GM18507 (cell line): ENCODE measurements at places on chromosomes 2 and 18.

- DNase-seq: no peak
Observed at GRCh38 chr2:202950592-202950991, 38.5 kb downstream of the CARF start.

- no peak for DNase-seq
Observed at GRCh38 chr2:25238920-25239319, 70.5 kb upstream of the POMC start.

- DNase-seq: no peak
Observed at GRCh38 chr2:70935468-70936164, at the start of gene ATP6V1B1. Gene ATP6V1B1, plus strand, starts transcription at chr2:70935900. Its CDS starts 55 bp downstream, at chr2:70935955.

DNA sequence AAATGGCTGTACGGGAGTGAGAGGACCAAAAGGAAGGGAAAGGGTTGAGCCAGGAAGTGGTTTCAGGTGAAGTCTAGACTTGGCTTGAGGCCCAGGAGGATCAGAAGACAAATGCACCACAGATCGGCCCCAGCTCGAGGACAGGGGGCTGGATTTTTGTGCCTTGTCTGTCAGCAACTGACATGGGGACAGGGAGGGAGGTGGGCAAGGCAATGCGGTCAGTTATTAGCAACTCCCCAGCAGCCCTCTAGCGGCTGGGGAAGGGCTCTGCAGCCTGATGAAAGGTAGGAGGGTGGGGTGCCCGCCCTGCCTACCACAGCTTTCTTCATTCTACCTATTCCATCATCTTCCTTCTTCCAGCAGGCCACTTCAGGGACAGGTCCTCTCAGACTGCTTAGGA lies 50.0 kb downstream of the CPO start:
- no peak for DNase-seq

DNA sequence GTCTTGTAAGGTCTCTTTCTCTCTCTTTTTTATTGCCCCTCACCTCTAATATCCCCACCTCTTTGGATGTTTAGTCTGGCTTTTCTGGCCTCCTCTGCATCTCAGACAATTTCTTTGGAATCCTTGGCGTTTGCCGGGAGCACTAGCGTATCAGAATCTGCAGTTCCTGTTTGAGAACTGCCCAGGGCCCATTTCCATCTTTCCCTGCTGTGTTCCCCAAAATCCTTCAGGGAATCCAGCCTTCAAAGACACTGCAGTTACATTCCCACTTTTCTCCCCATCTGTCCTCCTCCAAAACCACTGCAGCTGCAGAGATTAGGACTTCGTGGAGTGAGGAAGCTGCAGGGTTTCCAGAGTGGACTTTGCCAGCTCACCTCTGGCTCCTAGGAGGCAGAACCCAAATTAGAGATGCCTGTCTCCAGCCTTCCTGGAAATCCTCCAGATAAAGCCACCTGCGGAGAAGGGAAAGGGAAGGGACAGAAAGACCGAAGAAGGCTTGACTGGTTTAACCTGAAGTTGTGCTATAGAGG lies 2.7 kb downstream of the VSNL1 start:
- DNase-seq: no peak
